ENCODE measurements at places on chromosomes 12 and 14.

DNA sequence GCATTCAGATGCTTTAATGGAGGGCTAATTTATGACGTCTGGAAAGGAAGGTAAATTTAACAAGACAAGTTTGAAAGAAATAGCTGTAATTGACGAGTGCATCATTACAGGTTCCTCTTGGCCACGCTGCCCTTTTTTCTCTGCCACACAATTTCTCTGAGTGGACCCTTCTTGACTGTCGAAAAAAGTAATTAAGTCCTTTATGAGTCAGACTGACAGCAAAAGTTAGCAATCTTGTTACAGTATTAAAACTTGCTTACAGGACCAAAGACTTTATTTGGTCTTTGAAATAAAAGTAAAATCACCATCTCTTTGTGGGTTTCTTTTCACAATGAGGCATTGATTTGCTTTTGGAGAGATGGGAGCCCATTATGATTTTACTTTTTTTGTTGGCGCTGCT lies 42.6 kb downstream of the SAMD4A start:
- no peak for DNase-seq

DNA sequence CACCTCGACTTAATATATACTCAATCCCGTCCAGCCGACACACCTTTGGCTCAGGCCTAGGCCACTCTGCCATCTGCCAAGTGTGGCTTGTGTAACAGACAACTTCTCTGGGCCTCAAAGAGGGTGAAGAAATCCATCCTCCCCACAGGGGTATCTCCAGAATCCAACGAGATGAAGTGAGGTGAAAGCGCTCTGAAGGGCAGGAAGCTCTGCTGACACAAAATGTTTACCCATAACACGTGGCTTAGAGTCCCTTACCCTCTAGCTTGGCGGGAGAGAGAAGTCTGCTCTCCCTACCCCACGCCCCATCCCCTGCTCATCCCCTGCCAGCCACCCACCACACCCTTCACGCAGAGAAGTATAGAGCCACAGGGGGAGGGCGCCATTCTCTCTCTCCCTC lies 13.0 kb downstream of the ZBTB39 start:
- no peak for DNase-seq

DNA sequence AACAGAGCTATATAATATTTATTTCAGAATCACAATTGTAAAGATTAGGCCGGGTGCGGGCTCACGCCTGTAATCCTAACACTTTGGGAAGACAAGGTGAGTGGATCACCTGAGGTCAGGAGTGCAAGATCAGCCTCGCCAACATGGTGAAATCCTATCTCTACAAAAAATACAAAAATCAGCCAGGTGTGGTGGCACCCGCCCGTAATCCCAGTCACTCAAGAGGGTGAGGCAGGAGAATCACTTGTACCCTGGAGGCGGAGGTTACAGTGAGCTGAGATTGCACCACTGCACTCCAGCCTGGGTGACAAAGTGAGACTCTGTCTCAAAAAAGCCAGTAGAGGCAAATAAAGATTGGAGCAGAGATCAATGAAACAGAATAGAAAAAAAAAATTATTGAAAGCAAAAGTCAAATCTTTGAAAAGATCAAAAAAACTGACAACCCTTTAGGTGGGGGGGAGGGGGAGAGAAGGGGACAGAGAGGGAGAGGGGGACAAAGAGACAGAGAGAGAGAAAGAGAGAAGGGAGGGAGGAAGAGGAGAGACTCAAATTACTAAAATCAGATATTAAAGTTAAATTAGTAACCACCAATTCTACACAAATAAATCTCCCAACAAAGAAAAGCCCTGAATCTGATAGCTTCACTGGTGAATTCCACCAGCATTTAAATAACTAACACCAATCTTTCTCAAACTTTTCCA lies 52.4 kb upstream of the AP4S1 start:
- DNase-seq = no peak

- DNase-seq = no peak
Measured at GRCh38 chr14:22200977-22201605, 387.9 kb downstream of the DAD1 start.

DNA sequence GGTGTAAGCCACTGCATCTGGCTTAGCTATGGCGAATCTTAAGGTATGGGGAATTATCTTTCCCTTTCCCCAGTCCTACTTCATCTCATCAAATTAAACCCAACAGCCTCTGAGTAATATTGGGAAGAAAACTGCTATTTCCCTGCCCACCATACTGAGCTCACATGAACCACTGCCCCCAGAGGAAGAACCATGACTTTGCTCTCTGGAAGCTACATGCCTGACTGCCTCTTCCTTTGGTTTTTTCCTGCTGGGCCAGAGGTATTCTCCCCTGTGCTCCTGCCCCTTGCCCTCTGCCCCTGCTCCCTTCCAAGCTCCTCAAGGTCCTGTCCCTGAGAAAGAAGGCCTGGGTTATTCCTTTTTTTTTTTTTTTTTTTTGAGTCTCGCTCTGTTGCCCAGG lies 15.2 kb downstream of the RILPL2 start:
- no peak for DNase-seq

- DNase-seq = no peak
Measured at GRCh38 chr14:63909984-63910383, 57.2 kb downstream of the SYNE2 start.

GRCh38 chr14:52067873-52068614 lies 815 bp downstream of the NID2 start:
- no peak for DNase-seq

GRCh38 chr12:105610459-105610858 lies 280.0 kb downstream of the C12orf75 start:
- DNase-seq = no peak

- no peak for DNase-seq
Measured at GRCh38 chr14:103688906-103689902, 26.0 kb downstream of the XRCC3 start.

DNA sequence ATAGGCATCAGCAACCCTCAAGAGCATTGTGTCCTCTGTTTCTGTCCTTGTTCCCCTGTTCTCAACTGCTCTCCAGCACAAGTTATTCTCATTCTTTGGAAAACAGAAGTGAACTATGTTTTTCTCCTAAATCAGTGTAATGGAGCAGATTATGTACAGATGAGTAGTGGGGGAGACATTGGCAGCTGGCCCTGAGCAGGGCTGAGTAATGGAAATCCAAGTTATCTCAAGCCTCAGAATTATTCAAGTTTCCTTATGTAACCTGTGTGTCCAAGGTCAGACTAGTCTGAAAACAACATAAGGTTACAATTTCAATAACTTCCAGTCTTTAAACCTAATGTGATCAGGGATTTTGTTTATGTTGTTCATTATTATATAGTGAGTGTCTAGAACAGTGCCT lies 116.1 kb upstream of the FUT8 start:
- DNase-seq = no peak

GRCh38 chr12:74579446-74579845 lies 41.8 kb downstream of the ATXN7L3B start:
- no peak for DNase-seq

- DNase-seq = no peak
Measured at GRCh38 chr14:98751110-98751509, 520.9 kb downstream of the BCL11B start.

DNA sequence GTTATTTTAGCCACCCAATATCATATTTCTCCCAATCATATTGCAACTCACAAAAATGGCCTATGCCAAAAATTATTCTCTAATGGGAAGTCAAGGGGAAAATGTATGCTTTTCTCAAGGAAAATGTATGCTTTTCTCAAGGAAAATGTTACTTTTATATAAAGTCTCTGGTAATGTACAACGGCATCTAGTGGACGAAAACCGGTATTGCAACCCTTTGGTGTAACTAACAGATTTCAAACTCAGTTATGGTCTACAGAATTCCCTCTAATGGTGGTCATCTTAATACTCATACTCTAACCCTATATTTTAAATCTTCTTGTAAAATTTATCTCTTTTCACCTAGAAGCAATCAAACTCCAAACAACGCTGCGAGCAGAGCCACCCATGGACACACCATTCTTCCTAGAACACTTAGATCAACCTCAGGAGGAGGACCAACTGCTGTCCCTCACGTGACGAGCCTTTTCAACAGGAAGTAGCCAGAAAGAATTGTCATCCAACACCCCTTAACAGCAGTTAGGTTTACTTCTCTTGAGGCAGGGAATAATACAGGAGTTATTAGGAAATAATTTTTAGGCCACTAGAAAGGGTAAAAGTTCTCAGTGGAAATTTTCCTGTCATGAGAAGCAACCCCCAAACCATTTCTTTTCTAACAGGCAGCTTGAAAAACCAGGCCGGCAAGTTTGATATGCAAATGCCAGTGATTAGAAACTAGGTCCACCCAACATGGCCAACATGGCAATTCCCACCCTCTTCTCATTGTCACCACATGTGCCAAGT lies 20.1 kb downstream of the APOBEC1 start:
- peak; percentile 45 for DNase-seq

DNA sequence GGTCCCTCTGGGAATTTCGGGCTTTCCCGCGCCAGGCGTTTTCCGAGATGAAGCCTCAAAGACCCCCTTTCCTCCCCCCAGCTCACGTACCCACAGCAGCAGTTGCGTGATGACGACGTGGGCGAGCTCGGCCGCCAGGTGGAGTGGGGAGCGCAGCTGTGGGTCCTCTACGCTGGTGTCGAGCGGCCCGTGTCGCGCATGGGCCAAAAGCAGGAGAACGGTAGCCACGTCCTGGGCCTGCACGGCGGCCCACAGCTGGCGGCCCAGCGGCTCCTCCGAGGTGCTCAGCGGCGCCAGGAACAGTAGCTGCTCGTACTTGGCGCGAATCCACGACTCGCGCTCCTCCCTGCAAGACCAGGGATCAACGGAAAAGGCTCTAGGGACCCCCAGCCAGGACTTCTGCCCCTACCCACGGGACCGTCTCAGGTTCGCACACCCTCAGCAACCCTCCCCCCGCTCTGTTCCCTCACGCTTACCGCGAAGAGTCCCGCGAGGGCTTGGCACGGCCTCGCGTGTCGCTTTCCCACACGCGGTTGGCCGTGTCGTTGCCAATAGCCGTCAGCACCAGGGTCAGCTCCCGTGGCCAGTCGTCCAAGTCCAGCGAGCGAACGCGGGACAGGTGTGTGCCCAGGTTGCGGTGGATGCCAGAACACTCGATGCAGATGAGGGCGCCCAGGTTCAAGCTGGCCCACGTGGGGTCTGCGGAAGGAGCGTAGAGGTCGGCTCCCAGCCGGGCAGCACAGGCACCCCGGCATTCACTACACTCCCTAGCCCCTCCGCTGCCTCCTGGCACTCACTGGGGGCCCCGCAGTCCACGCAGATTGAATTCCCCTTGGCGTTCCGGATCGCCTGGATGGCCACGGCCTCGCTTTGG lies 11.4 kb downstream of the AGAP2 start:
- no peak for DNase-seq

GRCh38 chr12:118429688-118430383 lies 53.5 kb downstream of the SUDS3 start:
- no peak for DNase-seq

GRCh38 chr14:56554301-56554700 lies 25.3 kb upstream of the TMEM260 start:
- no peak for DNase-seq

DNA sequence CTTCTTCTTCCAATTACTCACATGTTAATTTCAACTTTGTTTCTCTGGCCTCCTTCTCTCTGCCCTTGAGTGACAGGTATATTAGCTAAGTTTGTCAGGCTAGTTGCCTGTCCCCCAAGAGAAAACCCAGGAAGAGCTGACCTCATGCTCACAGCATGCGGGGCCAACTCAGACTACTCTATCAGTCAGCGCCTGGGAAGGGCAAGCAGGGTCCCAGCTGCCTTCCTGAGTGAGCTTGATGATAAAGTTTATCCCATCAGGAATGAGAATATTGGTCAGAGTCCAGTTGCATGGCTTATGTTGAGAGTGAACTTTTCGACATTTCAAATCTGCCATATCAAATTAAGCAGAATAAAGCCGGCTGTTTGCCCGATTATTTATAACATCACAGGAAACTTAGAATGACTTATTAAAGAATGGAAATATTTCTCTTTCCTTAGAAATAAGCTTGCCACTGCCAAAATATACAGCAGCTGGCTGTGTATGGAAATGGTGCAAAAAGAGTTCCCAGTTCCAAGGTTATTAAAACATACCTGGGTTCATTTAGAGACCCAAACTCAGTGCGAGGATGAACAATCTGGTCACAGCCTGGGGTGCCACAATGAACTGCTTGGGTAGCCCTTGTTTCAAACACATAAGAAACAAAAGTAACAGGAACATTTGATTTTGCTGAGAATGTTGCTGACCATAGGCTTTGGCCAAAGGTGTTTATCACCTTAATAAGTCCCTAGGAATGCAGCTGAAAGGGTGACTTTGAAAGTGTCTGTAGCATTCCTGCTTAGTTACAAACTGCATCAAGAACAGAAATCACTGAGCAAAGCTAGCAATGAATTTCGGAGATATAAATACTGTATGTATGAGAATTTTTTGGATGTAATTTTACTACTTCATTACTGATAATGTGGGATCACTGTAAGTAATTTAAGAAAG lies 1553.8 kb upstream of the FLRT2 start:
- no peak for DNase-seq

Measured in DND-41 (cell line).